ENCODE measurements at places on chromosomes 5 and 9.

DNA sequence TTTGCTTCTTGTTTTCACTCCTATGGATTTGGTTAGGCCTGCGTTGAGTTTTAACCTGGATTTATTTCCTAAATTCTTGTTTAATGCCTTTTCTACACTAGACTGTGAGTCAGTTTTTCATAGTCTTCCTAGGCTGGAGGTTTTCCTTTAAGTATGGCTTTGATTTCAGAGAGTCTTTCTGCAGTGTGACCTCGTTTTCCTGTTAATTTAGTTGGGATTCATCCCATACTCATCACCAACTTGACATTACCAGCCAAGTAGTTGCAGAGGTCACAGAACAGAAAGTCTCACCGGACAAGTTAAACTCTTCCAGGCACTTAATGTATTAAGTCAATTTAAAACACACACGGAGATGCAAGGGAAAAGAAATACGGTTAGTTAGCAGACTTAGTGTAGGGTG lies 29.7 kb upstream of the AUH start:
- no peak for DNase-seq

DNA sequence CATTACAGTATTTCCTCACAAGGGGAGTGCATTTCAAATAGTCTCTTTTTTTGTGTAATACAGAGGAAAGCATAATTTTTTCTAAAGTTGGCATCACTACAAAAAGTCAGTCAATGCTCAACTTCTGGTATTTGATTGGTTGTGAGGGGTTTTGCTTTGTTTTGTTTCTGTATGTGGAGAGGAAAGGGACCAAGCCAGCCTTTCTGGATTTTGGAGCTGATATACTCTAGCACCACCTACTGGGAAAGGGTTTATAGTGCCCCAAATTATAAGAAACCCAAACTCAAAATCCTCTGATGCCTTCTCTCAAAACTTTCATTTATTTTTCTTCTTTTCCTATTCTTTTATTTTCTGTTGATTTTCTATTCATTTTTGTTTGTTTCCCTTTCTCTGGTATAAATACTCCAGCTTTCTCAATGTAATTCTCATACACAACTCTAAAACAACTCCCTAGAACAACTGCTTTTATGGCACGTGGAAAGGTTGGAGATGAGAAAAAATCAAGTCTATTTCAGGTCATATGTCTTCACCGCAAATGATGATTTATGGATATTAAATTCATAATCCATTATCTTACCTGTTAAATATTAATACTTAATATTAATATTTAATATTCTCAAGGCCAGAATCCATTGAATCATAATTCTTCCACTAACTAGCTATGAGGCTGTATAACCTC lies 69.5 kb upstream of the ANXA1 start:
- DNase-seq = peak; percentile 36

DNA sequence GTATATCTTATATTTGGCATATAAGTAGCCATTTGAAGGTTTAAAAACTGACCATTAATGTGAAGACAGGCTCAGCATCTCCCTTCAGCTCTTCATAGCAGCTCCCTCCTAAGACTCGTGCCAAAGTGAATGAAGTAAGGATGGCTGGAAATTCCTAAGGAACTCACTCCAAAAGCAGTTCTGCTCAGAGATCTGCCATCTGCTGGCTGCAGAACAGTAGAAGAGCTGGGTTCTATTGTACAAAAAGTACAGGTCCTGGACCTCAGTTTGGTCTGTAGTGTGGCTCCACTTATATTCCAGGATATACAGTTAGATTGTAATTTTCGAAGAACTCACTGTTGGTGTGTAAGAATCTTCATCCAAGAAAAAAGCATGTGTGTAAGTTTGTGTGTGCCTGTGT lies 104.9 kb upstream of the RUSC2 start:
- no peak for DNase-seq

- no peak for DNase-seq
These were observed 831 bp downstream of the KLHL3 start for GRCh38 chr5:137734962-137735554.

DNA sequence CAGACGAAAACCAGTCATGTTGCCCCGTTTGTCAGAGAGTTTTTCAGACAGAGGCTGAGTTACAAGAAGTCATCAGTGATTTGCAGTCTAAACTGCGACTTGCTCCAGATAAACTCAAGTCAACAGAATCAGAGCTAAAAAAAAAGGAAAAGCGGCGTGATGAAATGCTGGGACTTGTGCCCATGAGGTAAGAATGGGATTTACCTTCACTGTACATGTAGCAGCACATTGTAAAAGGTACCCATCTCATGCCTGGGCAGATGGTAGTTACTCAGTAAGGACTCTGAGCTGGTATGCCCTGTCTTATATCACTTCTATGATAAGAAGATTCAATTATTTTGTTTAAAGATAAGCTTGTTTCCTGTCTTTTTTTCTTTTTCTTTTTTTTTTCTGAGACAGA lies 38.8 kb downstream of the RAD50 start:
- no peak for DNase-seq
